ENCODE measurements at places on chromosomes 7 and 10. TPM values are rescaled to one million over a fixed set of nuclear protein-coding genes. Genes with fewer than 3 reads are reported as not detected.

Gene SLC18A3
- not detected for total RNA-seq

Gene NCOA4
- total RNA-seq: 87.3 TPM

Gene ABCC2
- 0.17 TPM for total RNA-seq

Gene ELMO1
- total RNA-seq: 1.6 TPM

Gene TMEM213
- total RNA-seq: not detected

Gene SPDYE5
- total RNA-seq: not detected

Gene DKK1
- 53.1 TPM for total RNA-seq

Gene PRF1
- not detected for total RNA-seq

Gene ZC3HAV1L
- total RNA-seq: 3.9 TPM

Gene NKX1-2
- not detected for total RNA-seq

Gene SPDYE6
- total RNA-seq: not detected

Gene FAM180A
- 11.1 TPM for total RNA-seq

Gene DNAH11
- total RNA-seq: under 0.01 TPM

Gene ST8SIA6
- total RNA-seq: 0.67 TPM

Gene NPM3
- total RNA-seq: 131 TPM

Gene ZPBP
- not detected for total RNA-seq

Gene SH2B2
- 2.5 TPM for total RNA-seq

Gene VAX1
- not detected for total RNA-seq

Gene HOXA13
- total RNA-seq: not detected

Gene SPDYE8
- total RNA-seq: not detected

Gene ASB10
- total RNA-seq: not detected

Gene TEX47
- not detected for total RNA-seq

Gene NXPH1
- total RNA-seq: not detected

Gene MMRN2
- 0.89 TPM for total RNA-seq

Gene EBLN1
- not detected for total RNA-seq

Measured in bronchus fibroblast of lung (primary cell).